ENCODE measurements at places on chromosomes 2 and 18.

- peak; percentile 30 for DNase-seq
These were observed 3.0 kb downstream of the FEV start for GRCh38 chr2:218981881-218982585.

DNA sequence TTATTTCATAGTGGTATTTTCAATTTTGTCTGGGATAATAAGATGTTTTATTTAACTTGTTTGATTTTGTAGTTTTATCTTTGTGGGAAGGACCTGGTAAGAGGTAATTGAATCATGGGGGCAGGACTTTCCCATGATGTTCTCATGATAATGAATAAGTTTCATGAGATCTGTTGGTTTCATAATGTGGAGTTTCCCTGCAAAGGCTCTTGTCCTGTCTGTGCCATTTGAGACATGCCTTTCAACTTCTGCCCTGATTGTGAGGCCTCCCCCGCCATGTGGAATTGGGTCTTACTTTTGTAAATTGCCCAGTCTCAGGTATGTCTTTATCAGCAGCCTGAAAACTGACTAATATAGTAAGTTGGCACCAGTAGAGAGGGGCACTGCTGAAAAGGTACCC, 77.8 kb upstream of the ARHGAP15 start:
- DNase-seq, result no peak

DNA sequence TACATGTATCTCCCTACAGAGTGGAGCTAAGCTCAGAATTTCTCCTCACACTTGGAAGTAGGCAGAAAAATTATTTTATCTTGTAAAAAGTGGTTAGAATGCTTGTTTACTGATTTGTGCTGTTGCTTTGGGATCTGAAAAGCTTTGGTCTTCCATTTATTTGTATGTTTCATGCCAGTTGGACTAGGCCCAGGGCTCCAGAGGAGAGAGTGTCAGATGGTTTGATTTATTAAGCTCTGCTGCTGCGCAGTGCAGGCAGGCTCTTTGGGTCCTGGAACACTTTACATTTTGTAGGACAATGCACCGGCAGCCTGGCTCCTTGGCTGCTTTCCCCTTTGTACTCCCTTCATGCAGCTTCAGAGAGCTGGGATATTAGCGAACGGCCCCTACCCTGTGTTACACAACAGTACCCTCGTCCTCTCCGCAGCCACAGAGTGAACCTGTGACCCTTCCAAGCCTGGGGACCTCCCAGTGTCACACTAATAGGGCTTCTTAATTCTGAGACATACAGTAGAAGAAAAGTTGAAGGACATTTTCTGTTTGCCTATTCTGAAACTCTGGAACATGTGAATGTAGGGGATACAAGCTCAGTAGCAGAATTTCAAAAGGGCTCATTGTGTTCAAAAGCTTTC, 56.7 kb upstream of the EML6 start:
- no peak for DNase-seq

DNA sequence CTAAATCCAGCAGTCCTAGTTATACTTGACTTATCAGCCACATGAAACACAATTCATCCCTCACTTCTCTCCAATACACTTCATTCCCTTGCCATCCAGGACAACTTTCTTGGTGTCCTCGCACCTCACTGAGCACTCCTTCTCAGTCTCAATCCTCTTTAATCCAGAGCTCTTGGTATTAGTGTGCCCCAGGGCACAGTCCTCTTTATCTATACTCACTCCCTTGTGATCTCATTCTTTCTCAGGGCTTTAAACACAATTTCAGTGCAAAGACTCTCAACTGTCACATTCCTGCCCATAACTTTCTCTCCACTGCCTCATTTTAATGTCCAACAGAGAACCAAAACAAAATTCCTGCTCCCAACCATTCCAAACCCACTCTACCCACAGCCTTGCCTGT, 60.8 kb upstream of the SPOPL start:
- peak; percentile 8 for DNase-seq

GRCh38 chr2:4258563-4258962, 555.2 kb downstream of the DCDC2C start:
- no peak for DNase-seq

GRCh38 chr18:8742387-8743361, 37.3 kb downstream of the MTCL1 start:
- no peak for DNase-seq

DNA sequence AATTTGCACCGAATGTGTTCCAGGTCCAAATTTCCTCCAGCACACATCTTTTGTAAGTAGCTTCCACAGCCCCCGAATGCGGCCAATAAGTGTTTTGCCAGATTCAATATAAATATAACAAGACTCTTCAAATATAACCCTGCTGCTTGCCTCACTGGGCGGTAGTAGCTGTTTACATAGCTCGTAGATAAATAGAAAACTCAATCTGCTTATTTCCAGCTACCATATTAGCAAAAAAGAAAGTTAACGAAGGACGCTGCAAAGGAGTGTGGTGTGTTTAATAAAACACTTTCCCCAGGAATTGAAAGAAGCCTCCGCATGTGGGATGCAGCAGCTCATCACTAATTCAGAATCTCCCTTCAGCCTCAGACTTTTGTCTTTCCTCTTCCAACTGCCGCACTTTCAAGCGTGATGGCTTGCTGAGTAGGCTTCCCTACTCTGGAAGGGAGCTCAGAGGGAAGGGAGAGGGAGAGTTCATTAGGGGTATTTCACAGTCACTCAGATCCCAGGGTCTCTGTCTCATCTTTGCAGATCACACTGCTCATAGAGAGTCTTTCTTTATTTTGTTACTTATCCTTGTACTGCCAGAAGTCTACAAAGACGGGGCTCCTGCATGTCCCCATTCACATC, 367.0 kb downstream of the RND3 start:
- no peak for DNase-seq

All from EL (cell line).